Caco-2 (cell line): ENCODE measurements at places on chromosomes 1 and 21. TPM values are rescaled to one million over a fixed set of nuclear protein-coding genes. Genes with fewer than 3 reads are reported as not detected.

The WARS2 gene
- 11.9 and 12.1 TPM in 2 replicates for total RNA-seq

The RYR2 gene
- total RNA-seq: 3.4 and 3.6 TPM in 2 replicates

The VWA5B1 gene
- total RNA-seq: not detected in 2 replicates

- no peak overlapping the region for H3K4me3 ChIP-seq
- no peak overlapping the region for H3K27ac ChIP-seq
- DNase-seq: no peak
- H3K36me3 ChIP-seq: no peaks in the 10 kb centered on the region
- no peaks in the 10 kb centered on the region for H3K27me3 ChIP-seq
Observed at GRCh38 chr1:245589316-245589715, 434.5 kb downstream of the KIF26B start.

GRCh38 chr1:96721053-96721415, 550 bp upstream of the PTBP2 start:
- H3K27me3 ChIP-seq: no peaks in the 10 kb centered on the region
- peak overlapping the region; percentile 84 for H3K27ac ChIP-seq
- DNase-seq: no peak
- no peaks in the 10 kb centered on the region for H3K36me3 ChIP-seq

DNA sequence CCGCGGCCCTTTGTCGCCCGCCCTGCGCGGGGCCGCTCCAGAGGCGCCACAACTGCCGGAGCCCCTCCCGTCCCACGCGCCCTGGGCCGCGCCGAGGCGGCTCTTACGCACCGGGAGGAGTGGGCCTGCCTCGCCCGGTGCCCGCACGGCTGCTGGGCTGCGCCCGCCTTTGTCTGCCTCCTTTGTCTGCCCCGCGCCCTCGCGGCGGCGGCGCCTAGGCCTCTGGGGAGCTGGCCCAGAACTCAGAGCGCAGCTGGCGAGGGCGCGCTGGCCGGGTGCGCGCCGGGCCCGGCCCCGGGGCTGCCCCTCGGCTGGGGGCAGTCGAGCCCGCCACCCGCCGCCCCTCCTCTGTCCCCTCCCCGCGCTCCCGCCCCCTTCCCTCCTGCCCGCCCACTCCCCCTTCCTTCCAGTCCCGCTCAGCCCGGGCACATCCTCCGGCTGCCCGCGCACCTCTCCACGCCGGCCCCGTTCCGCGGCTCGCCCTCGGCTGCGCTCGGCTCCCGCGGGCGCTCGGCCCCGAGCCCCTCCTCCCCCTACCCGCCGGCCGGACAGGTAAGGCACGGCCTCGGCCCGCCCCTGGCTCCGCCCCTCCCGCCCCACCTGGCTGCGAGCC, at the start of gene DRAXIN:
DRAXIN (plus strand) TSS at position 409 of the 613 bp plus-strand sequence. CDS start 14,549 bp downstream, outside the sequence.
- H3K4me3 ChIP-seq: peak within 1 kb of the TSS; percentile 42
- DNase-seq: no peak
- no peaks in the 10 kb centered on the region for H3K36me3 ChIP-seq
- no peak within 1 kb of the TSS for H3K27ac ChIP-seq

GRCh38 chr1:234782791-234783190, 172.8 kb upstream of the IRF2BP2 start:
- no peaks in the 10 kb centered on the region for H3K36me3 ChIP-seq
- no peak overlapping the region for H3K27ac ChIP-seq

DNA sequence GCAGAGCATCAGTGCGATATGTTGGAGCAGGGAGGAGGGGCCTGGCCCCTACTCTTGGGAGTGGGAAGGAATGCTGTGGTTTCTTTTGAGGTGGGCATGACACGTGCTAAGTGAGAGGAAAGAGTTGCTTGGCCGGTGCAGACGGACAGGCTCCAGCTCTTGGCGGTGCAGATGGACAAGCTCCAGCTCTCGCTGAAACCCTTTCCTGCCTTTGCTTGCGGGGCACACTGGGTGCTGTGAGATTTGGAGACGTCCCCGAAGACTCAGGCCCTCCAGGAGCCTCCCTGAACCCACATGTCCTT, 15.9 kb downstream of the PDXK start:
- peaks cover 22% of the 10 kb centered on the region for H3K4me1 ChIP-seq
- H3K4me3 ChIP-seq: no peak overlapping the region
- no peaks in the 10 kb centered on the region for H3K27me3 ChIP-seq
- H3K36me3 ChIP-seq: peaks cover 2% of the 10 kb centered on the region; the same call in 1 of the 2 replicates
- no peak overlapping the region for H3K27ac ChIP-seq
- no peak for DNase-seq
